ENCODE measurements at places on chromosomes 7 and 10.

DNA sequence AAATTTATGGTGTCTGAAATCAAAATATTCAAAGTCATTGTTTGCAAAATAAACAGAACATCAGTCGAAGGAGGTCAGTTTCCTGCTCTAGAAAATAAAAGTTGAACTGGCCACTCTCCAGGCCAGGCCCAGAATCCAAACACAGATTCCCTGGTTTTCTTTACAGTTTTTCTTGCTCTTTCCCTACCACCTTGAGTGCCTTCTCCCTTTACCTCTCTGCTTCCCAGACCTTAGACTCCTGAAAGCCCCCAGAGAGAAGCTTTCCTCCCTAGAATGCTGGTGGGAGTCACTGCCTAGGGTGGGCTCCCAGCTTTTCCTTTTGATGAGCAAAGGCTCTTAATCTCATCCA, 6.1 kb downstream of the DNTT start:
- no peak for DNase-seq

GRCh38 chr7:131501930-131502685, 54.3 kb downstream of the PODXL start:
- DNase-seq: no peak

- DNase-seq: no peak
Measured at GRCh38 chr7:132756484-132756990, 180.3 kb upstream of the PLXNA4 start.

GRCh38 chr10:45592926-45593325, 79.6 kb downstream of the ZFAND4 start:
- DNase-seq: no peak

DNA sequence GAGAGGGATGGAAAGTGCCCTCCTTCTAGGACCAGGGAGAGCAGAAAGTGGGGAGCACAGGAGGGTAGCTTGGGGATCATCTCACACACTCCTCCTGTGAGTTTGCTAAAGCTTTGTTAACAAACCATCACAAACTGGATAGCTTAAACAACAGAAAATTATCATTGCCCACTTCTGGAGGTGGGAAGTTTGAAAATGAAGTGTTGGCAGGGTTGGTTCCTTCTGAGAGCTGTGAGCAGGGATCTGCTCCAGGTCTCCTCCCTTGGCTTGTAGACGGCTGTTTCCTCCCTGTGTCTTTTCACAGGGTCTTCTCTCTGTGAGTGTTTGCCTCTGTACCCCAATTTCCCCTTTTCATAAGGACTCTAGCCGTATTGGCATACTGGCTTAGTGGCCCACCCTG, 32.0 kb upstream of the CXCL12 start:
- DNase-seq: no peak

DNA sequence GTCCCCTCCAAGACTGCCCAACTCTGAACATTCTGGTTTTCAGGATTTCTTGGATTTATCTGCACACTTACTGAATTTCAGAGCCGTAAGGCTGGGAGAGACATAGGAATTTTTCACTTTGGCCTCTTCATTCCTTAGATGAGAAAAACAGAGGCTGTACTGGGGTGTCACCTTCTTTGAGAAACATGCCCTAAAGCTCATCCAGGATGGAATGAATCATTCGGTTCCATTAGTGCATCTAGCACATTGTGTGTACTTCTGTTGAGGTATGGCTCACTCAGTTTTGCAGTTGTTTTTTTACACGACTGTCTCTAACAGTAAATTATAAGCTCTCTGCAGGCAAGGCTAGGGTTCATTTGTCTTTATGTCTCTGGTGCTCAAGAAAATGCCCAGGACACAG, 383.4 kb downstream of the GATA3 start:
- peak; percentile 28 for DNase-seq

- DNase-seq: no peak
Measured at GRCh38 chr10:89162596-89162995, 44.5 kb downstream of the CH25H start.

DNA sequence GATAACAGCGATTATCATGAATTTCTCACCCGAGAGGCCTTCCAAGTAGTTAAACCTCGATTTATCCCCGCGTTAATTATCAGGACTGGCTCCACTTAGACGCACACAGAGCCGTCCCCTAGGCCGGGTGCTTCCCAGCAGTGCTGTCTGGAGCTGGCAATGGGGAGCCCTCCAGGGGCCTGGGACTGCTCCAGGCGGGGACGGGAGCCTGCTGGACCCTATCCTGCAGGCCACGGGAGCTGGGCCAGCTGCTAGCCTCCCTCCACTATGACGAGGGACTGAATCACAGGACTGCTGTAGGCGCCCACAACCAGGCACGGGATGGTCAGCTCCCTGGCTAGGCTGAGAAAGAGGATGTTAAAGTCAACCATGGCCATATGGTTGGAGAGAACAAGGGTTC, 229.1 kb downstream of the ELFN1 start:
- DNase-seq: no peak

GRCh38 chr7:12490107-12490688, 80.3 kb upstream of the SCIN start:
- DNase-seq: peak; percentile 14

- DNase-seq: no peak
Measured at GRCh38 chr10:71029907-71030306, 141.5 kb upstream of the PCBD1 start.

GRCh38 chr7:82335927-82336326, 107.7 kb downstream of the CACNA2D1 start:
- DNase-seq: peak; percentile 4

GRCh38 chr10:97540669-97541500, 31.7 kb upstream of the ANKRD2 start:
- no peak for DNase-seq

- no peak for DNase-seq
Measured at GRCh38 chr10:127756264-127756663, 19.3 kb downstream of the FOXI2 start.

DNA sequence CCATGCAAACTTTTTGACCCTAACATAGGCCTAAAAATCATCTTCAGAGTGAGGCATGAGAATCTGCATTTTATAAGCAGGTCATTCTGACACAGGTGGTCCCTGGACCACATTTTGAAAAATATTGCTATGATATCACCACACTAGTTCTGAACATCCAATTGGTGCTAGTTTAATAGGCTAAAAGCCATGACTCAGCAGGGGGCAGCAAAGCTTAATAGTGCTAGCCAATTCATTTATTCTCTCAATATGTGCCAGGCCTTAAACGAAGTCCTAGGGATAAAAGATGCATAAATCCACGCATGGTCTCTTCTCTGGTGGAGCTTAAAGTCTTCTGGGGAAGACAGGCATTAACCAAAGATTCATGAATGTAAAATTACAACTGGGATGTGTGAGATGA, 10.2 kb upstream of the SLC25A28 start:
- peak; percentile 63 for DNase-seq

GRCh38 chr7:50580057-50580456, 14.9 kb upstream of the DDC start:
- no peak for DNase-seq

DNA sequence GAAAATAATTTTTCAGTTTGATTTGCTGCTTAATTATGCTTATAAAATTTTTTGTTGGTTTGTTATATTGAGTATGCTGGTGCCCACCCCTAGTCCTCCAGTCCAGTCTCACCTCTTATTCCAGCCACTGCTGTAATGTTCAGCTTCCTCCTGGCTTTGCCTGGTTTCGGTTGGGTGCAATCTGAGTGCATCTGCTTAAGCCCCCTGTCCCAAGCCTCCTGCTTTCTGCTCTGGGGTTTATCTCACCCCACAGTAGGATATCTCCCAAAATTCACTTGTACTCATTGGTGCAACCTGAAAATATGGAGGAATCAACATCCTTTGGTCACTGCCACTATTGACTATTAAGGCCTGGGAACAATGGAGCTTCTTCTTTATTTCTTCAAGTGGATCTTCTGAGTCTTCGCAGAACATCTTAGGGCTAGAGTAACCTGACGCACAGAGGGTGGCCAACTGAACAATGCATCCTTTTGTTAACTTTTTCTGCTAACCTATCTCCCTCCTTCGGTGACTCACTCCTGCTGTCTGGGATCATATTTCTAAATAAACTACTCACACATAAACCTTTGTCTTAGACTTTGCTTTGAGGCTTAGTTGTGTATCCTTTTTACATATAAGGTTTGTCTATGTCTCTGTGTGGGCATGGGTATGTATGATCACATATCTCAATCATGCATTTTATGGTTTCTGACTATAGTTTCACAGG, 19.1 kb upstream of the SOSTDC1 start:
- DNase-seq: peak; percentile 97

DNA sequence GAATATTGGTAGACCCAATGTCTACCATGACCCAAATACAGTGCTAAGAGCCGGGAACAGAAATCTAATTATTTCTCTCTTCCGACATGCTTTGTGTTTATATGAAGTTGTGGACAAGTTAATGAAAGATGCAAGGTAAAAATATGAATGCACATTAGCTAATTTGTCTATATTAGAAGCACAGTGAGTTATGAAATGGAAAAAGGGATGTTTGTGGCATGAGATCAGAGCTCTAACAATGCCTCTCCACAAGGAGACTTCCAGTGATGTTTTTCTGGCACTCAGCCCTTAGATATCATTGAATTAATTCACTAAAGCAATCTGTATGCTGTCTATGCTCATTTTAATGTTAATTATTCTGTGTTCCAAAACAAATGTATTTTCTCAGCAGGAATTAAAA, 897.2 kb downstream of the CNTNAP2 start:
- DNase-seq: no peak

GRCh38 chr7:44187636-44188416, 1.4 kb downstream of the GCK start:
- no peak for DNase-seq

DNA sequence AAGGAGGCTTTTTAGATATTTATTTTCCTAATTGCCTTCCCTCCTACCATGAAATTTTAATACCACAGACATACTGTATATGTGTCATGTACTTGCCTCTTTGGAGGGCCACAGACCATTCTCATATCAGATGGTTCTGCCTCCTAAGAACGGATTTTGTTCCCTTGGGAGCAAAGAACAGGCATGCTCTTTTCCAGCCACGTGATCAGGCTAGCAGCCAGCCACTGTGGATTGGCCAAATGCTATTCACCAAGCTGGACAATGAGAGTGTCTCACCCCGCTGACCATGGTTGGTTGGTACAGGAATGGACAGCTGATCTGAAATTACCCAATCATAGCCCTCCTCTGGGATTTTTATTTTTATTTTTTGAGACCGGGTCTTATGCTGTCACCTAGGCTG, 21.5 kb upstream of the CRHR2 start:
- DNase-seq: no peak

- no peak for DNase-seq
Measured at GRCh38 chr10:14128519-14128918, 202.2 kb downstream of the FRMD4A start.

GRCh38 chr10:33715303-33715975, 381.0 kb upstream of the NRP1 start:
- DNase-seq: no peak

DNA sequence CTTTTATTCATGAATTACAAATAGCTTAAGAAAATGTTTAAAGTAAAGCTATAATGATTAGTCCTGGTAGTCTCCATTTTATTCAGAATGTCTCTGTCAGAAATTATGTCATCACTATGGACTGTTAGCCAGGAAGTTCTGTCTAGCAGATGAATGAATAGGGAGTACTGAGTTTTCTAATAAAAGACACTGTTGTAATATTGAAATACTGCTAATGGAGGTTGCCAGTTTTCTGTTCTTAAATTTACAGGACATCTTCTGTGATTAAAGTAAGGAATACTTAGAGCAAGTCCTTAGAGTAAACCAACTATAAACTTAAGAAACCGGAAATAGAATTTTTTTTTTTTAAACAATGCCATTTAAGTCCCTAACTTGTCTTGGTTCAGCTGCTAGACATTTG, 309.8 kb downstream of the ADK start:
- DNase-seq: no peak

DNA sequence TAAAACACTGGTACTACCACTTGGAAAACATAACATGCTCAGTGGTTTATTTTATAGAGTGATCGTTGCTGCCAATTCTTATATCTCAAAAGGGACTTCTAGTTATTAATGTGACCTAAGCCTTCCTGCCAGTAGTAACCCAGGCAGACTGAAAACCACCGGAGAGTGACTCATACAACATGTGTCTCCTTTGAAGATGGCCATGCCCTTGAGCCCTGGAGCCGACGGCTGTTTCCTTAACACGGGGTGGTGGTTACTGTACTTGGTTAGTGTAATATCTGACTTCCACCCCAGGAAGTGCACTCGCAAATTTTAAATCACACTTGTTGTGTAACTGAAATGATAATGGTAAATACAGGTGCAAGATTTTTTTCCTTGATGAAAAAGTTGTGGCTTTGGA, 30.5 kb downstream of the JAKMIP3 start:
- DNase-seq: peak; percentile 77

DNA sequence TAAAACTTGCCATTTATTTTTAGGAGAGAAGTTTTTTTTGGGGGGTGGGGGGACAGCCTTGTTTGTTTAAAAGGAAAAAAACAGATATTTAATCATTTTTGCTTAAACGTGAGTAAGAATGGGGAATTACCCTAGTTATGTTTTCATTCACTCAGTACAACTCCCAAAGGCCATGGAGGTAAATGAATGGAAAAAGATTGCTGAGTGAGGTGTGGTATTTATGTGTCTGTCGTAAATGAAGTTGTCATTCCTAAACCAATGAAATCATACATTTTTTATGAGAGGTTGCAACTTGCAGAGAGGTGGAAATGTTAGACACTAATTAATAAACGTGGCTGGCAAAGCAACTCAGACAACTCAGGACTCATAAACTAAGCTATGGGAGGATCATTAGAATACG, 218.1 kb downstream of the CELF2 start:
- no peak for DNase-seq

- no peak for DNase-seq
Measured at GRCh38 chr10:49347827-49348226, 48.1 kb downstream of the DRGX start.

- DNase-seq: no peak
Measured at GRCh38 chr7:117110480-117111315, 157.4 kb downstream of the ST7 start.

DNA sequence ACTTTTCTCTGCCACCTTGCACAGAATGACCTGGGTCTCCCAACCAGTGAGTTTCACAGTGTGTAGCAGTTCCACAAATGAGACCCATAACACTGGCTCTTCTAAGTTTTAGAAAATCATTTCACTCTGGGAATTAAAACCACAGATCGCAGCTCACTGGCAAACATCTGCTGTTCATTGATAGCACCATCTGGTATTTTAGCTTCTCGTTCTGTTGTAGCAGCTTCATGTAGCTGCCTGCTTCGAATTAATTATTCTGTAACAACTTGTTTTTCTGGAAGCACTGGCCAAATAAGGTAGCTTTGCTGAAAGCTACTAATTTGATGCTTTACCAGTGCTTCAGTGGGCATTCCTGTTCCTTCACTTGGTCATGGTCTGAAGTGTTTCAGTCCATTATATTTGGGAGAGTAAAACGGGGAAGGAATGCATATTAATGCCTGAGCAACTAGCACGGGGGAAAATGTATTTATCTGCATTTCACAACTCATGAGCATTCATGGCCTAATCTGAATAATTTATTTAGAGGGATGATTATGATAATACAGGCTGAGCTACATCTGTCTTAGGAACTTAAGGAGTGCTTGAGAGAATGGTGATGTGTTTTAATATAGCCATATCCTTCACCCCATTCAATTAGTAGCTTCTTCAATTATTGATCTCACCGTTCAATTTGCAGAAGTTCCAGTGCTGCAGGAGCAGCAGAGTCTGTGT, 447.4 kb downstream of the XPNPEP1 start:
- DNase-seq: no peak
